Heart left ventricle (tissue), 16 donors: ENCODE measurements at places on chromosomes 1 and 21. TPM values are rescaled to one million over a fixed set of nuclear protein-coding genes. Genes with fewer than 3 reads are reported as not detected.

Gene UBE2U
- not detected for total RNA-seq

DNA sequence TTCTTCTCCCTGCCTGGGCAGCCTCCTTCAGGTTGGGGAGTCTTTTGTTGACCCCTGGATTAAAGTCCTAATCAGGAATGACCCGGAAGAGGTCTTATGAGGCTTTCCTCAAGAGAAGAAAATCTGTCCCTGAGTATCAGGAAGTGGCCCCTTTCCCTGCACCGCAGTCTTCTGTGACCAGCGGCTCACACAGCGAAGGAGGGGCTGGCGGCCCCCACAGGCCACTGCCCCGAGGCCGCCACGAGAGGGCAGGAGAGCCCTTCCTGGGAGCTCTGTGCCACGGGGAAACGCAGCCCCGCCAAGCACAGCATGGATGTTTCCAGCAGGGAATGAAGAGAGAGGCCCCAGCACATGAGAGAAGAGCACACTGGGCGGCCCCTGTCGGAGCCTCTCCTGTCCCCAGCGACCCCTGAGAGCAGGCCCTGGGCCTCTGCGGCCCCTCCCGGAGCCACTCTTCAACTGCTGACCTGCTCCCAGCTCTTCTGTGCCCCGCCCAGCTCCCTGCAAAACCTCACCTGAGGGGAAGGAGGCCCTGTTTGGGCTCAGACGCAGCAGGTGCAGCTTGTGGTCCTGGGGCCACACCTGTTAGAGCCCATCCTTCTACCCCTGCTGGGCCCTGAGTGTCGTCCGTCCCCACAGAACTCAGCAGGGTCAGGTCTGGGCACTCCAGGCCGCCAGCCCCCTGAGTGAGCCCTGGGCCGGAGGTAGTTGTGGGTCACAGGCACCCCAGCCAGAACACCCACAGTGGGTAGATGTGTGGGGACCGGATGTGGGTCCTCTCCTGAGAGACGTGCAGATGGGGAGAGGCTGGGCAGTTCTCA is 4.9 kb upstream of the POFUT2 start:
- peak; percentile 87 for DNase-seq

Gene PIGR
- total RNA-seq, result not detected

DNA sequence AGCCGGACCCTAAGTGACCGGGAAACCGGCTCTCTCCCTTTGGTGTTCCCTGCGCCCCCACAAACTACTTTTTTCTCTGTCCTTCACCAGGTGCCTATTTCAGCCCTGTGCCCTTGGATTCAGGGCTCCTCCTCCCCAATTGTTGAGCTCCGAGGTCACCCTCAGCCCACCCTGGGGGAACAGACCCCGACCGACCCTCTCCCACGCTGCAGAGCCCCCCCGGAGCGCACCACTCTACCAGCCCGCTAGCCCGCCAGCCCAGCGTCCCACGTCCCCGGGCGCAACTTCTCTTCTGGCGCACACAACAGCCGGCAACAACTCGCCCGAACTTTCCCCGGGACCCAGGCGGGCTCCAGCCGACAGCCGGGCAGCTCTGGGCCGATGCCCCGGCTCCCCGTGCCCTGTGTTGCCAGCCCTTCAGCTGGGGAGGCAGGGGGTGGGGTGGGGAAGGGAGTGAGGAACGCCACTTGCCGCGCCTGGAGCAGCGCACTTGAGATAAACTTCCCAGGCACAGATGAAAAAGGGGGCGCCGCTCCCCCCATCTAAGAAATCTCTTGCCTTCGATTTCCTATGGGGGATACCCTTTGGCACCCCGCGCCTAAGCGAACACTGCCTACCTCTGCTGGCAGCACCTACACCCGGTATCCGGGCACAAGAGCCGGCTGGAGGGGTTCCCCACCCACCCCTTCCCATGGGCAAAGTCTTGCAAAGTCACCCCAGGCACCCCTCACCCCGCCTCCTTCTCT is 997 bp downstream of the CASZ1 start:
- DNase-seq, result peak; percentile 66

DNA sequence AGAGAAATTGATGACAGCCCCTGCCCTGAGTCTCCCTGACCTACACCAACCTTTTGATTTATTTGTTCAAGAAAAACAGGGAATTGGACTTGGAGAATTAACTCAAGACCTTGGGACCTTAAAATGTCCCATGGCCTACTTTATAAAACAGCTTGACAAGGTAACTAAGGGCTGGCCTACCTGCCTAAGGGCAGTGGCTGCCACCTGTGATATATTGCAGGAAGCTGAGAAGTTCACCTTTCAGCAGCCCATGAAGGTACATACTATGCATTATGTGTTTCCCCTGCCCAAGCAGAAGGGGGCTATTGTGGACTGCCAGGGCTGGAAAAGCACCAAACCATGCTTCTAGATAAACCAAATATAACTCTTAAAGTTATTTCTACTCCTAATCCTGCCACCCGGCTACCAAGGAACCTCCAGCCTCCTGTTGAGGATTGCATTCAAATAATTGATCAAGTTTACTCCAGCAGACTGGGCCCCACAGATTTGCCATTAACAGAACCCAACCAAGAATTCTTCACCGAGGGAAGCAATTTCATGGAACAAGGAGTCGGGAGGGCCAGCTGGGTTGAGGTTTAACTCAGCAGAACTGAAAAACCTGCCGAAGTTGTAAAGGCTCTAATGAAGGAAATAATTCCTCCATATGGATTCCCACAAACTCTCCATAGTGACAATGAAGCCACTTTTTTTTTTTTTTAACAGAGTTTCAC is 28.2 kb downstream of the LACTBL1 start:
- DNase-seq, result no peak

Gene CRYAA
- not detected for total RNA-seq

DNA sequence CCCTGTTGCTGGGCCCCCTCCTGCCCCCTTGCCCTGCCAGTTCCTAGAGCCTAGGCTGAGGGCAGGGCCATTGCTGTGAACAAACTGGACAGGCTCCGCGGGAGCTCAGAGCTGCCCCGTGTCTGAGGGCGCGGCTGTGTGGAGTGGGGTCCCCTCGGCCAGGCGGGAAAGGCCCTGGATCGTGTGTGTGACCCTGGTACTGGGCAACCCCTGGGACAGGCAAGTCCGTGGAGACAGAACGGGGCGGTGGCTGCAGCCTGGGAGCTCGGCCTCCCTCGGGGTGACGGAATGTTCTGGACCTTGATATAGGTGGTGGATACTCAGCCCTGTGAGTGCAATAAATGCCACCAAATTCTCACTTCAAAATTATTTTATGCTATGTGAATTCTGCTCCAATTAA is 27.7 kb upstream of the C1orf159 start:
- no peak for DNase-seq

Gene TNFRSF1B
- 18.6 TPM for total RNA-seq
